ENCODE measurements at places on chromosomes 12 and 14.
A peak's percentile ranks its signal among the peaks of the same experiment; 100 is the strongest.

DNA sequence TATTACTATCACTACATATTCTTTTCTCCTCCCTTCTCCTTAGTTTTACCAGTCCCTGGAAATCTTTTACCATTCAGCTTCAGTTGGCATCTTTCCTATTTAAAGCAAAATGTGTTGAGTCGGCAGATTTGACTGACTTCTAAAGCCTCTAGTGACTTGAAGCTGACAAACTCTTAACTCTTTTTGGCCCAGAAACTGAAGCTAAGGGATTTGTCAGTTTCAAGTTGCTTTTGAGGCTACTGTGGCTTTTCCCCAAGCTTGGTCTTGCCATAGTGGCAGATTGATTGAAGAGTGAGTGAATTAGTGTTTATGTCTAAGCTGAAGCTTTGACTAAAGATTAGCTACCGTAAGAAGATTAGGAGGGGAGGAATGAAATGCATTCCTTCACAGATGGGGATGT, 104.0 kb downstream of the ETNK1 start:
- DNase-seq: no peak

DNA sequence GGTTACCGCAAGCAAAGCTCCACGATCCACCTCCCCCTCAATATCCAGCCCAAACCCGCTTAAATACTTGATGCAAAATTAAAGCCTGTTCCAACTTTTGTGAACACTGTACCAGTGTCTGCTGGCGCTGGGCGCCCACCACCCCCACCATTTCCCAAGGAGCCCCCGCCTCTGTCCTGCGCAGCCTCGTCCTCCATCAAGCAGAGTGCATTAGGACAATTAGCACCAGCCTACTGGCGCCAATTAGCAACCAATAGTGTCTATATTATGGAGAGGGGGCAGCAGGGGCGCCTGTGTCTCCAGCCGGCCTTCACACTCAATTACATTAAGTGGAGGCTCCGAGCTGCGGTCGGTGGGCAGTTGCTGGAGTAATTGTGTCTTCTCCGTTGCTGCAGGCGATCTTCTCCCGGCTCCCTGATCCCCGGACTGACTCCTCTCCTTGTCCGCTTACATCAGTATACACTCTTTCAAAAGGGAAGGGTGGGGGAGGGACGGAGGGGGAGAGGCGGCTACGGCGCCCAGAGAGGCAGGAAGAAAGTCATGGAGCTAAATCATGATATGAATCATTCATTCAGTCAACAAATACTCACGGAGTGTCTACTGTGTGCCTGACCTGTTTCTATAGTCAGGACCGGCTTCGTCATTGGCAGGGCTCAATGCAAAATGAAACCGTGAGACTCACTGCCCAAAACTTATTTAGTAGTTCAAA, 707.3 kb downstream of the MED13L start:
- DNase-seq: no peak

DNA sequence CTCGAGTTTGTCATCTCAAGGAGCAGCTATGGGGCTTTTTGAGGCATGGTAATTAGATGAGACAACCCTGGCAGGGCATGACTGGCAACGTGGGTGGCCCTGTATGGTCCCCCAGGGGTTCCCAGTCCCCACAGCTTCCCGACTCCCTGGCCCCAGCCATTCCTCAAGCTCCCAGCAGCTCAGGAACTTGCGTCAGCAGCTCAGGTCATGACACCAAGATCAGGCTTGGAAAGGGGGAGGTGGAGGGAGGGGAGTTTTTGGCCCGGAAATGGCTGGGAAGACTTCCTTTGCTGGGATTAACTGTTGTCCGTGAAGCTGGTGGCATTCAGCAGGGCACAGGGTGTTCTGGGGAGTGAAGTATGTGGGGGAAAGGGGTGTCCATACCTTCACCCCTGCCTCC, 10.4 kb upstream of the NRIP2 start:
- no peak for DNase-seq

DNA sequence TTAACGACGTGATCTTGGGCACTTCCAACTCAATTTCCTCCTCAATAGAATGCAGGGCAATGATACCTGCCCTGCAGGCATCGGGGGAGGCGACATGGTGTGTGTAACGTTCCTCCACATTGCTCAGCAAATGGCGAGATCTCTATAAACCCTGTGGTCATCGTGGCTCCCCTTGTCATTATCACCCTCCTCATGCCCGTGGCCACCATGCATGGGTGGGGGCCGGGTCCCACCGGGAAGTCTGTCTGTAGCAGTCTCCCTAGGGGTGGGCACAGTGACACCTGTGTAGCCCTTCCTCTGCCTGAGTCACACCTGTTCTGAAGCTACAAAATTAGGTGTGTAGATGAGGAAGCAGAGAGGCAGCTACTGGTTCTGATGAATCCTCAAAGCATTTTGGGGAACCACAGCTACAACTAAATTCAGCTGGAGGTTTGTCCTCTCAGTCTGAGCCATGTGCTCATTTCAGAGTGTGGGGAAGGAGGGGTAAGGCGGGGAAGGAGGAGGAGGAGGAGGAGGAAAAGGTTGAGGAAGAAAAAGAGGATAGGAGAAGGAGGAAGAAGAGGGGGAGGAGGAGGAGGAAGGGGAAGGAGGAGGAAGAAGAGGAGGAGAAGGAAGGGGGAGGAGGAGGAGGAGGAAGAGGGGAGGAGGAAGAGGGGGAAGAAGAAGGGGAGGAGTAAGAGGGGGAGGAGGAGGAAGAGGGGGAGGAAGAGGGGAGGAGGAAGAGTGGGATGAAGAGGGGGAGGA, 11.0 kb upstream of the CACNA2D4 start:
- DNase-seq: peak; percentile 40

Data from activated CD8-positive, alpha-beta memory T cell treated with anti-CD3 and anti-CD28 coated beads for 24 hours (primary cell).